ENCODE measurements at places on chromosomes 1 and 21. TPM values are rescaled to one million over a fixed set of nuclear protein-coding genes. Genes with fewer than 3 reads are reported as not detected.

Gene OR2T4
- polyA plus RNA-seq, result not detected

Gene C1orf141
- not detected for polyA plus RNA-seq

DNA sequence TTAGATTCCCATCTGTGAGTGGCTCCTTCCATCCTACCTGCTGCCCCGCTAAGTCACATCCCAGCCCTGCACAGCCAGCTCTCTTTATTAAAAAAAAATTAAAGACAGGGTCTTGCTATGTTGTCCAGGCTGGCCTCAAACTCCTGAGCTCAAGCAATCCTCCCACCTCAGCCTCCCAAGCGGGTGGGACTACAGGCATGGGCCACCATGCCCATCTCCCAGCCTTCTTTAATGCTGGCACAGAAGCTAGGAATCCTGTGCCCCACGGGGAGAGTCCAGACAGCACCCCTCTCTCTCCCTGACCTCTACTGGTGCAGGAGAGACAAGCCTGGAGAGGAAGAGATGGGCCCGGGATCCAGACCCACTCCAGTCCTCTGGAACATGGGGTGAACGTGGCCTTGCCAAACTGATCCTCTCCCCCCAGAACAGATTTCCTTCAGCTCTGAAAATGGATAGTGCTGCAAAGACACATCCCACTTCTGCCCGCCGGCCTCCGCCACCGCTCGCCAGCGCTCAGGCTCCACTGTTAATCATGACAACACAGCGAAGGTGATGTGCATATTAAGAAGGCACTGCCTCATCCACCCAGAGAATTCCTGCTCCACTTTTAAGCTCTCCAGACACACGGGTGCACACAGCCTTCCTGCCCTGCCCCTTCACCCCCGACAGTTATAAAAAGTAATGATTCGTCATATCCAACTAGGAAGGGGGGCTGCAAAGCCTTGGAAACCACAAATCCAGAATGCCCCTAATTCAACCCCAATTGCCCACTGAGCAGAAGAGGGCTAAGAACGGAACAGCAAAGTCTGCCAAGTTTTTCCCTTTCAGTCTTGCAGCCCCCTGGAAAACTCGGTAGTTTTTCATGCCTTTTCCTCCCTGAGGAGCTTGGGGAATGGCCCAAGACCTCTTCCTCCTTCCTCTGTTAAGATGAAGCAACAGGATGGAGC is 68.1 kb downstream of the MRPL37 start:
- DNase-seq, result no peak

GRCh38 chr1:18681423-18681835 is 50.8 kb downstream of the PAX7 start:
- DNase-seq, result no peak

DNA sequence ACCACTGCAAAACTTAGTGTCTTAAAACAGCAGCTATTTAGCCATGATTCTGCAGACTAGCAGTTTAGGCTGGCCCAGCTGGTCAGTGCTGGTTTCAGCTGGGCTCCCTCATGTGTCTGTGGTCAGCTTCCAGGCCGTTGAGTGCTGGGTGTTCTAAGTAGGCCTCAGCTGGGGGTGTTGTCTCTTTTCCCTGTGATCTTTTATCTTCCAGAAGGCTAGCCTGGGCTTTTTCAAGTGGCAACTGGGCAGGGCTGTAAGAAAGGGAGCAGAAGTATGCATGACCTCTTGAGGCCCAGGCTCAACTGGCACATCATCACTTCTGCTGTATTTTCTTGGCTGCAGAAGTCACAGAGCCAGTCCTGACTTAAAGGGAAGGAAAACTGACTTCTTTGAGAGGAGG is 136.1 kb downstream of the KIF26B start:
- no peak for DNase-seq

GRCh38 chr1:40951943-40952743 is 27.4 kb upstream of the CTPS1 start:
- no peak for DNase-seq

GRCh38 chr1:832136-832535 is 91.6 kb upstream of the SAMD11 start:
- no peak for DNase-seq

DNA sequence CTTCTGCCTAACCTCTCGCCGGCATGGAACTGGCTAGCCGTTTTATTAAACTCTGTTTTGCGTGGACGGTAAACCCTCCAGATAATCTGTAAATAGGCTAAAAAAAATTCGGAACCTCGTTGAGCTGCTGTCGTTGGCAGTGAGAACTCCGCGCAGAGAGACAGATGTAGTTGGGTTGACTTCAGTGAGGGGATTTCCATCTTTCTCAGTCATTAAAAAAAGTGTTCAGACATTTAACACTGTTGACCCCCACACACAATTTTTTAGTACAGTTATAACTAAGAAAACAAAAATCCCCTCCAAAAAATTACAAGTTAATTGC is 464 bp downstream of the PARK7 start:
- DNase-seq, result no peak

- no peak for DNase-seq
These were observed 59.3 kb downstream of the EPHB2 start for GRCh38 chr1:22769932-22770331.

DNA sequence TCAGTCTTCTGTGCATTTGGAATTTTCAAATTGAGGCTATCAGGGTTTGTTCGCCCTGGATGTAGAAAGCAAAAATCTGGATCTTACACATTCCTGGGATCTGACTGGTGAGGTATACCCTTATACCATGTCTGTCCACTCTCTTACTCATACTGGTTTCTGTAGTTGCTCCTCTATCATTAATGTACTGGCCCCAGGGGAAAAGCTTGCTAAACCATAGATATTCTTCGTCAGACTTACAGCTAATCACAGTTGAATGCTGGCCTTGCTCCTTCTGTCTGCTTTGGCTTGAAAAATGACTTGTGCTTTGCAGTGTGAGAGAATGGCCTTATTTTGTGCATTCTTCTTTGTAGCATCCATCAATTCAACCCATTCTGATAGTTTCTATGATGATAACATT is 30.5 kb downstream of the TBCE start:
- DNase-seq, result no peak

DNA sequence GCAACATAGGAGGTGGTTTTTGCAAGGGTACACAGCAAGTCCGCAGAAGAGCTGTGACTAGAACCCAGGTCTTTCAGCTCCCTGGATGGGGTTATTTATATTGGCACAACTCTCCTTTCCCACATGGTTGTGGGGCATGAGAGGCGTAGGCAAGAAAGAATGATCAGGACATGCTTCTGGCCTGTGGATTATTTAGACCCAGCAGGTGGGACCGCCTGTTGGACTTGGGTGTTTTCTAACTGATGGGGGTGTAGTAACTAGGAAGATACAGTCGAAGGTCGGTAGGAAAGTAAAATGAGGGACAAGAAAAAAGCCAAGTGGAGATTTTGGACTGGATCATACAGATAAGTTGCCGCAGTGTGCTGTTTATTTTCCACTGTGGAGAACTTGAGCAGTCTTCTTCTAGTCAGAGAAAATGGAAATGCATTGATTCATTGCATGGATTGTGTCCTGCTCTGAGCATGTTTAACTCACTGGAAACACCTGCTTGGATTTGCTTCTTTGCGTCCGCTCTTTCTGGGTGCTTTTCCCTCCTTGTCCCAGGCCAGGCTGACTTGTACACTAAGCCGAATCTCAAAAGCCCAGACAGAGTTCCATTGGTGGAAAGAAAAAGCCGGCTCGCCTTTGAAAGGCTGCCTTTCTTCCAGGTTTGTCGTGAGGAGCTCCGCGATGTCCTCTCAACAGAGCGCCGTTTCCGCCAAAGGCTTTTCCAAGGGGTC is 592 bp downstream of the CRCT1 start:
- DNase-seq, result no peak

DNA sequence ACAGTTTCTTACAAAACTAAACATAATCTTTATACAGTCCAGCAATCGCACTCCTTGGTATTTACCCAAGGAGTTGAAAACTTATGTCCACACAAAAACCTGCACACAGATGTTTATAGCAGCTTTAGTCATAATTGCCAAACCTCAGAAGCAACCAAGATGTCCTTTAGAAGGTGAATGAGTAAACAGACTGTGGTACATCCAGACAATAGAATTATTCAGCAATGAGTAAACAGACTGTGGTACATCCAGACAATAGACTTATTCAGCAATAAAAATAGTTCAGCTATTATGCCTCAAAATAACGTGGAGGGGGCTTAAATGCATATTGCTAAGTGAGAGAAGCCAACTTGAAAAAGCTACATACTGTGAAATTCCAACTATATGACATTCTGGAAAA is 87.0 kb upstream of the GALNT2 start:
- DNase-seq, result no peak

DNA sequence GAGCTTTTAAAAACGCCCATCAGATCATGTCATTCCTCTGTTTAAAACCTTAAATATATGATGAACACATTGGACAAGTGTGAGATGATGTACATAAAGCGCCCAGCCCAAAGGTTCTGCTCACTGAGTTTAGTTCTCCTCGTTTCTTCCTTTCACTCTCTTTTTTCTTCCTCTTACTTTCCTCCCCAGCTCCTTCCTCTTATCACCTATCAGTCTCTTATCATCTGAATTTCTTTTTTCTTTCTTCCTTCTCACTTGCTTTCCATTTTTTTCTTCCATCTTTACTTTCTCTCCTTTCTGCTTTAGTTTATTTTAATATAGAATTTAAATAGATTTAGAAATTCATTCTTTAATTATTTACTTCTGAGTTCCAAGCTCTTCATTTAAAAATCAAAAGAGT is 17.8 kb upstream of the POGZ start:
- no peak for DNase-seq

GRCh38 chr1:27489501-27489972 is 430 bp downstream of the WASF2 start:
- DNase-seq, result no peak

DNA sequence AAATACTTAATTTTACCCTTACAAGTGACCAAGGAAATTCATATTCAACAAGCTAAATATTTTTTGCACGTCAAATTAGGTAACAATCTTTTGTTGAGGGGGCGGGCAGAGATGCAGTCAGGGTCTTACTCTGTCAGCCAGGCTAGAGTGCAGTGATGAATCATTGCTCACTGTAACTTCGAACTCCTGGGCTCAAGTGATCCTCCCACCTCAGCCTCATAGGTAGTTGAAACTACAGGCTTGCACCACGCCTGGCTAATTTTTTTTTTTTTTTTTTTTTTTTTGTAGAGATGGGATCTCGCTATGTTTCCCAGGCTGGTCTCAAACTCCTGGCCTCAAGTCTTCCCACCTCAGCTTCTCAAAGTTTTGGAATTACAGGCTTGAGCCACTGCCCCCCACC is 26.5 kb downstream of the PHTF1 start:
- no peak for DNase-seq

DNA sequence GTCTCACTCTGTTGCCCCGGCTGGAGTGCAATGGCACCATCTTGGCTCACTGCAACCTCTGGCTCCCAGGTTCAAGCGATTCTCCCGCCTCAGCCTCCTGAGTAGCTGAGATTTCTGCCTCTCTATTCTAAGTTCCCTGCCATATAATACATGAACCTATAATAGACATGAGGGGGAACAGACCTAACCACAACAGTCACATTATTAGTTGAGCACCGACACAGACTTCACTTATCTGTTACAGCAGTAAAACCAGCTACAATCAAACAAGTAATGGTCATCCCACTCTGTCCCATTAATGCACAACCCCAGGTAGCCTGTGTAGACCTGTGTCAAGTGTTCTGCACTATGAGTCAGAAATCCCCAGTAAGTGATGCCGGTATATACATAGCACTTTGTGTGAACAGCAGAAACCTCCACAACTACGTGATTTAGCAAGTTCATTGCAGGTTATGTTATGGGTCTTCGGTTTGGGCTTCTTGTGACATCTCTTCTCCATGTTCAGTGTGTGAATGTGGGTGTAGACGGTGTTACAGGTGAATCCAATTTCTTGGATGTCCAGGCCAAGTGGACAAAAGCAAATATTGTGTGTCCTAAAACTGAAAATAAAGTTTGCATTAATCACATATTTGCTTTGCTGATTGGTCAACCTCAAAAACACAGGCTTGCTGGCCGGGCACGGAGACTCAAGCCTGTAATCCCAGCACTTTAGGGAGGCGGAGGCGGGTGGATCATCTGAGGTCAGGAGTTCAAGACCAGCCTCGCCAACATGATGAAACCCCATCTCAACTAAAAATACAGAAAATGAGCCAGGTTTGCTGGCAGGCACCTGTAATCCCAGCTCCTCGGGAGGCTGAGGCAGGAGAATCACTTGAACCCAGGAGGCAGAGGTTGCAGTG is 3.6 kb downstream of the MMACHC start:
- DNase-seq, result no peak

All from forelimb muscle (tissue), 1 donor.